ENCODE measurements at places on chromosomes 3 and 15. TPM values are rescaled to one million over a fixed set of nuclear protein-coding genes. Genes with fewer than 3 reads are reported as not detected.

Gene VGLL3
- total RNA-seq, result 6.3 TPM

Gene STAC
- total RNA-seq, result 1.2 TPM

Gene GP5
- 0.15 TPM for total RNA-seq

Gene ST8SIA2
- total RNA-seq, result not detected

Gene SUSD5
- total RNA-seq, result 3.8 TPM

Gene TRH
- not detected for total RNA-seq

Gene NUTM1
- total RNA-seq, result not detected

Gene GOLGA8S
- 0.16 TPM for total RNA-seq

Gene ZNF660
- total RNA-seq, result not detected

Gene CILP
- not detected for total RNA-seq

Gene GALNT15
- total RNA-seq, result 10.2 TPM

Gene LMCD1
- total RNA-seq, result 0.83 TPM

DNA sequence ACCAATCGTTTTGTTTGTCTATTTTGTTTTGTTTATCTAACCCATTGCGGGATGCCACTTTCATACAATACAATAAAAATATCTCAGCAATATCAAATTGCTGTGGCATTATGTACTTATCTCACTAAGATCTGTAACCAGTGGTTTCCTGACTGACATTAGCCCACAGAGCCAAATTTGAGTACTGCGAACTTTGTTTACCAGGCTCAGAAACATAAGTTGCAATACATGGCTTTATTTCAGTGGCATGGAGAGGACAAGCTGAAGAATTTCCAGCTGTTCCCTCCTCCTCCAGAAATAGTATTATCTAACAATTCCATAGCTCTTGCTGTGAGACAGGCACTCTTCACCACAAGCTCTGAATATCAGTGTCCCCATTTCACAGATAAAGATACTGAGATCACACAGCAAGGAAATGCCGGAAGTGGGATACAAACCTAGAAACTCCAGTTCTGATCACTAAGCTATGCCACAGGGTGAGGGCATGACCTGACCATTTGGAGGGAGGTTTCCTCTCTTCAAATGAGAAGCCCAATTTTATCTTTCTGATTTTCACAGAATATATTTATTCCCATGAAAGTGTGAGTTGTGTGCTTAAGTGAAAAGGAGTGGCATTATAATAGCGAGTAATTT is 469.9 kb upstream of the CBLB start:
- no peak for DNase-seq
- peaks cover 23% of the 10 kb centered on the region for H3K4me1 ChIP-seq
- no peaks in the 10 kb centered on the region for H3K36me3 ChIP-seq
- no peaks in the 10 kb centered on the region for H3K27me3 ChIP-seq
- H3K4me3 ChIP-seq, result no peak overlapping the region
- no peak overlapping the region for H3K27ac ChIP-seq

GRCh38 chr3:168604767-168605166 is 509.0 kb upstream of the GOLIM4 start:
- no peak for DNase-seq
- H3K27me3 ChIP-seq, result peaks cover 91% of the 10 kb centered on the region
- no peak overlapping the region for H3K27ac ChIP-seq
- no peaks in the 10 kb centered on the region for H3K36me3 ChIP-seq

GRCh38 chr15:61227269-61227949 is 1.7 kb downstream of the RORA start:
- H3K36me3 ChIP-seq, result peaks cover 6% of the 10 kb centered on the region
- no peaks in the 10 kb centered on the region for H3K4me1 ChIP-seq
- H3K27me3 ChIP-seq, result peaks cover 51% of the 10 kb centered on the region
- DNase-seq, result peak; percentile 9
- peak overlapping the region; percentile 78 for H3K4me3 ChIP-seq
- no peak overlapping the region for H3K27ac ChIP-seq

DNA sequence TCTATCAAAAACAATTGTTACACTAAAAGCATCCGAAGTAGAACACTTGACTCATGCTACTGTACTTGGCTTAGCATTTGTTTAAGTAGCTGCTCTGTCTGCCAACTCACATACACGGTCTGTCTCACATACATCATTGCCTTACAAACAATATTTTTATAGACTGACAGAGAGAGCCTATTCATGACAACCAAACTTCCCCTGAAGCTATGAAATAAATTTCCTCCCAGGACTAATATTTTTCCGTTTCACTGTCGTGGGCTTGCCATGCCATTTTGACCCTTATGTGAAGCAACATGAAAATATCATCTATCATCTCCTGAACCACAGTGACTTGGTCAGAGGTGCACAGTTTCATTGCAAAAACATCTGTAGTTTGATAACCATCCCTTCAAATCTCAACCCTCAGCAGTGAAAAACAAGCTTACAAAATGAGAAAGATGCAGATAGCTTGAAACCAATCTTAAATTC is 66.5 kb upstream of the PYGO1 start:
- H3K36me3 ChIP-seq, result no peaks in the 10 kb centered on the region
- DNase-seq, result peak; percentile 5
- H3K27me3 ChIP-seq, result no peaks in the 10 kb centered on the region
- H3K27ac ChIP-seq, result no peak overlapping the region
- H3K4me3 ChIP-seq, result no peak overlapping the region
- no peaks in the 10 kb centered on the region for H3K4me1 ChIP-seq

DNA sequence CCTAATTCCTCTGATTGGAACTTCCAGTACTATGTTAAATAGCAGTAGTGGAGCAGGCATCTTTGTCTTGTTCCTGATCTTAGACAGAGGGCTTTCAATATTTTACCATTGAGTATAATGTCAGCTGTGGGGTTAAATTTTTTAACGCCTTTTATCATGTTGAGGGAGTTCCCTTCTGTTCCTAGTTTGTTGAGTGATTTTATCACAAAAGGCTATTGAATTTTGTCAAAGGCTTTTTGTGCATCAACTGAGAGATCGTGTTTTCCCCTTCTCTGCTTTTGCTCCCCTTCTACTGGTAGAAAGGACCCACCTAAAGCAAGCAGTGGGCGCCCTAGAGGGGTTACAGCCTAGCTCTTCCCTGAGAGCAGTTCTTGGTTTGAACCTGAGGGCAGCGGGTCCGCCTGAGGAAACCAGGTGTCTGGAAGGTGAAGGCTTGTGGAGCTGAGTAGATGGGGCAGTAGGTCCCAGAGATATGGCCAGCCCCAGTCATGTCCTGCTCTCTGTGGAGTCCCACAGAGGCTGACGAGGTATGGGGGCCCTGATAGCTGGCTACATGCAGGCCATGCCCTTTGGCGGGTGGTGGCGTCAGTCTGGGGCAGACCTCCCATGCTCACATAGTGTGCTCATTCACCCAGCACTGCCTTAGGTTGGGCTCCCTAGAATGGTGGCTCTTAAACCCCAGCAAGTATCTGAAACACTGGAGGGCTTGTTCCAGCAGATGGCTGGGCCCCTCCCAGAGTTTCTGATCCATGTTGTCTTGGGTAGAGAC is 11.3 kb downstream of the HDAC11 start:
- H3K4me1 ChIP-seq, result peaks cover 5% of the 10 kb centered on the region
- H3K36me3 ChIP-seq, result no peaks in the 10 kb centered on the region
- no peak overlapping the region for H3K4me3 ChIP-seq
- no peak for DNase-seq
- H3K27ac ChIP-seq, result no peak overlapping the region

- no peak overlapping the region for H3K4me3 ChIP-seq
- DNase-seq, result peak; percentile 32
These were observed 13.0 kb downstream of the NKTR start for GRCh38 chr3:42613462-42613861.

DNA sequence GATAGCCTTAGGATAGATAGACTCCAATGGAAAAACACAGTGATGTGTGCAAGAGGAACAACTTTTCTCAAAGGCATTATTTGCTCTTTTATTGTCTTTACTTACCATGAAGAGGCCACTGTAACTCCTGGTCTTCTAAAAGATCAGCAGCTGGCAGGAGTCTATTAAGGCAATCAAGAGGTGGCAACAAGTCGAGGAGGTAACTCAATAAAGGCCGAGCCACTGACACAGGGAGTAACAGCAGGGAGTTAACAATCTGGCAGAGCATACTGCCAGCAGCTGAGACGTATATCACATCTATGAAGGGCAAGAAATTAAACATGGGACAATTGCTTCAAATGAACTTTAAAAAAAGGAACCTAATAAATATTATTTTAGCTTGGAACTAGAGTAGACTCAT is 106.2 kb downstream of the HERC1 start:
- H3K36me3 ChIP-seq, result peaks cover 58% of the 10 kb centered on the region
- H3K27ac ChIP-seq, result no peak overlapping the region
- no peak overlapping the region for H3K4me3 ChIP-seq
- no peaks in the 10 kb centered on the region for H3K27me3 ChIP-seq

DNA sequence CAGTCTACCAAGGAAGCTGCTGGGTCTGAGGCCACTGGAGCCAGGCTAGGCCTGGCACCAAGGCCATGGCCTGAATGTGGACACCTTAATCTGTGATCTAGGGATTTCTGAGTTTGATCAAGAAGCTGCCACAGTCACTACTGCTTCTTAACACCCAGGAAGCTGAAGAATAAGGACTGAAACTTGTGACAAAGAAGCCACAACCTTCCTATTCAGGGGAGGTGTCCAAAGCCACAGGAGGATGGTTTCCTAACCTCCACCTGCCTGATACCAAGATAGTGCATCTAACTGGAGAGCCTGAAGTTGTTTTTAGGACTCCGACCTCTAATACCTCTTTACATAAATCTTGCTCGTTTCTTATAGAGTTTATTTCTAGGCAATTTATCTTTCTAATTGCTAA is 5.5 kb upstream of the ANO10 start:
- peaks cover 6% of the 10 kb centered on the region for H3K36me3 ChIP-seq
- DNase-seq, result no peak
- no peak overlapping the region for H3K4me3 ChIP-seq
- H3K4me1 ChIP-seq, result peaks cover 7% of the 10 kb centered on the region
- no peaks in the 10 kb centered on the region for H3K27me3 ChIP-seq

DNA sequence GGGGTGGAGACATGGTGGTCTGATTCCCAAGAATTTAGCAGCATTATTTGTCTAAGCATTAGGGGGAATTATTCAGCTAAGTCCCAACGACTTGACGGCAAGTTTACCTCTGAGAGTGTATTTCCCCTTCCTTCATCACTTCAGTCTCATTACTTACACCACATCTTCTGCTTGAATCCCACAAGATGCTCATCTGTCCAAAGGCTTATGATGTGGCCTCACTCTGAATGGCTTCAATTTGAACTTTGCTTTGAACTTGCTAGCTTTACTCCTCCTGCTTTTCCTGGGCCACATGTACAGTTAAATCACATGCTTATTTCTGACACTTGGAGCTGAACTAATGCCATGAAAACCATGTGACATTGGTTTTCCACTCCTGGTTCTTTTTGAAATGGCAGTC is 231.3 kb upstream of the SATB1 start:
- H3K27me3 ChIP-seq, result no peaks in the 10 kb centered on the region
- DNase-seq, result no peak
- no peak overlapping the region for H3K4me3 ChIP-seq

GRCh38 chr3:146536681-146537080 is 7.7 kb downstream of the PLSCR1 start:
- peaks cover 36% of the 10 kb centered on the region for H3K4me1 ChIP-seq
- no peaks in the 10 kb centered on the region for H3K27me3 ChIP-seq

DNA sequence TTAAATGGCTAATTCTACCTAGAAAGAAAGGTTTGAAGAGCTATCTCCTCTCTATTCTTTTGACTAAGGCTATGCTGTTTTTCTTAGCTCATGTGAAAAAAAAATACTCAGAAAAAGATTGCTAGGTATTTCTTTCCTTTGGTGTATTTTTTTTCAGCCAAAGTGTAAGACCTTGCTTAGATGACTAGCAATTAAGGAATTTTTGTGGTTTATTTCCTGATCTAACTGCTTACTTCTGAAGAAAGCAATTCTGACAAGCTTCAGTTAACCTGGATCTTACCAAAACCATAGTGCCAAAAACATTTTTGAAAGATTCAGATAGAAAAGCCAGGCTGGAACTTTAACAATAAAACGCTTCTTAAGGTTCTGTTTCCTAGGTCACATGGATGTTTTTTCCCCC is 315.6 kb downstream of the SOX2 start:
- no peaks in the 10 kb centered on the region for H3K4me1 ChIP-seq
- peak; percentile 4 for DNase-seq
- no peak overlapping the region for H3K27ac ChIP-seq
- H3K36me3 ChIP-seq, result no peaks in the 10 kb centered on the region
- no peaks in the 10 kb centered on the region for H3K27me3 ChIP-seq

DNA sequence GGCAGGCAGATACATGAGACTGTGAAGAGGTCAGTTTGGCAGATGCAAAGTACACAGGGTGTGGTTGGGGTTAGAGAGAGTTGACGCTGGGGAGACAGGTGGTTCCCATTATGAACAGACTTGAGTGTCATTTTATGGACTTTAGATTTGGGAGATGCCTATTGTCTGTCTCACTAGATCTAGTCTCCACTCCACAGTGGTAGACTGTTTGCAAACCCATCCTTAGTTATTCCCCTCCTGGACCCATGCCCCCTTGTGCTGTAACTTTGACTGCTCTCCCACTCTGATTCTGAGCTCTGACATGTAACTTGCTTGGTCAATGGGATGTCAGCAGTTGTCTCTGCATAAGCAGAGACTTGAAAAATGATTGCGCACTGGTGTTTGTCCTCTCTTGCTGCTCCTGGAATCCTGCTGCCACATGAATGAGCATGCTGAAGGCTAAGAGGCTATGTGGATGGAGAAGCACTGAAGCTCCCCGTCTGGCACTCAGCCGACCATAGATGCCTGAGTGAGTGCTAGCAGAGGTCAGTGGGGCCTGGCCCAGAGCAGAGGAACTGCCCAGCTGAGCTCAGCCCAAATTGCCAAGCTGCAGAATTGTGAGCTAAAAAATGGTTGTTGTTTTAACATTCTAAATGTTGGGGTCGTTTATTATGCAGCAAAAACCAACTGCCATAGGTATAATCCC is 88.2 kb downstream of the FAM43A start:
- no peaks in the 10 kb centered on the region for H3K36me3 ChIP-seq
- DNase-seq, result no peak
- peaks cover 16% of the 10 kb centered on the region for H3K4me1 ChIP-seq
- no peak overlapping the region for H3K27ac ChIP-seq
- H3K4me3 ChIP-seq, result no peak overlapping the region

DNA sequence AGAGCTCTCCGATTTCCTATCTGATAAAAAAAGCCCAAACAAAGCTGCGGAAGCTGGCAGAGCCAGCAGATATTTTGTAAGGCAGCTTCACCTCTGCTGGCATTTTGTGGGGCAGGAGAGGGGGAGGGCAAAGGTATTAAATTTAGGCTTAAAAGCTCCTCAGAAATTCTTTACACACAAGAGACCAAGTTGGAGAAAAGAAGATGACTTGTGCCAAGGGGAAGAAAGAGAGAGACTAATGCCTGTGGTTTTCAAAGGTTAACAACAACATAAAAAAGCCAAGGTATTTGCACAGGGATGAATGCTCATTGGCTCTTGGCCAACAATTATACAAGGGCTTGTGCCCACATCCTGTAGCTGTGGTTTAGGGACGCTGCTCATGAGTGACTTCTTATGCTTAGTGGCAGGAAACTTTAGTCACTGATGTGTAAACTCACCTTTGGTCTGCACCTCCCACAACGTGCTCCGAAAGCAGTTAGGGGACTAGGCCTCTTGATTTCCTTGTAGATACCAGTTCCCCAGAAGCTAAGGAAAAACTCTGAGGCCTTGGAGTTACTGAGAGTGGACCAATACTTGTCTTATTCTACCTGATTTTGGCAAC is 152.9 kb downstream of the TPRG1 start:
- peaks cover 6% of the 10 kb centered on the region for H3K36me3 ChIP-seq
- H3K27ac ChIP-seq, result peak overlapping the region; percentile 69
- no peak overlapping the region for H3K4me3 ChIP-seq
- peak; percentile 98 for DNase-seq
- H3K27me3 ChIP-seq, result no peaks in the 10 kb centered on the region

GRCh38 chr3:111012388-111013248 is 59.0 kb upstream of the NECTIN3 start:
- H3K4me3 ChIP-seq, result no peak overlapping the region
- peak; percentile 60 for DNase-seq
- peaks cover 5% of the 10 kb centered on the region for H3K4me1 ChIP-seq
- no peaks in the 10 kb centered on the region for H3K36me3 ChIP-seq
- no peaks in the 10 kb centered on the region for H3K27me3 ChIP-seq

All from MCF 10A (cell line).